NCI-H2029 (cell line): ENCODE measurements at places on chromosomes 12 and 14.

GRCh38 chr12:4723226-4723625 lies 3.0 kb downstream of the GALNT8 start:
- no peak for DNase-seq

GRCh38 chr12:3562484-3562883 lies 71.5 kb downstream of the PRMT8 start:
- DNase-seq, result no peak

GRCh38 chr12:76548222-76548837 lies 11.2 kb downstream of the OSBPL8 start:
- DNase-seq, result no peak

GRCh38 chr12:26786491-26786864 lies 46.5 kb downstream of the ITPR2 start:
- no peak for DNase-seq

GRCh38 chr12:96670334-96670899 lies 181.0 kb downstream of the CFAP54 start:
- DNase-seq, result peak; percentile 10

GRCh38 chr14:24110060-24110459 lies 4.5 kb upstream of the DCAF11 start:
- DNase-seq, result no peak

GRCh38 chr14:71532344-71532743 lies 399.9 kb upstream of the RGS6 start:
- no peak for DNase-seq

- DNase-seq, result peak; percentile 92
Observed at GRCh38 chr12:92561543-92561899, 141.3 kb upstream of the PLEKHG7 start.

- DNase-seq, result no peak
Observed at GRCh38 chr12:82415402-82415801, 57.1 kb downstream of the METTL25 start.

DNA sequence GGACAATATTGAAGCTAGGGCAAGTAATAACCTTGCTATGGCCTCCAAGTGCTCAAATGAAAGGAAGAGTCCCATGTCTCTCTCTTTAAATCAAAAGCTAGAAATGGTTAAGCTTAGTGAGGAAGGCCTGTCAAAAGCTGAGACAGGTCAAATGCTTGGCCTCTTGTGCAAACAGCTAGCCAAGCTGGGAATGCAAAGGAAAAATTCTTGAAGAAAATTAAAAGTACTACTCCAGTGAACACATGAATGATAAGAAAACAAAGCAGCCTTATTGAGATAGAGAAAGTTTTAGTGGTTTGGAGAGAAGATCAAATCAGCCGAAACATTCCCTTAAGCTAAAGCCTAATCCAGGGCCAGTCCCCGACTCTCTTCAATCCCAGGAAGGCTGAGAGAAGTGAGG lies 84.1 kb upstream of the PLEKHA5 start:
- DNase-seq, result no peak
